ENCODE measurements at places on chromosomes 6 and 20.

DNA sequence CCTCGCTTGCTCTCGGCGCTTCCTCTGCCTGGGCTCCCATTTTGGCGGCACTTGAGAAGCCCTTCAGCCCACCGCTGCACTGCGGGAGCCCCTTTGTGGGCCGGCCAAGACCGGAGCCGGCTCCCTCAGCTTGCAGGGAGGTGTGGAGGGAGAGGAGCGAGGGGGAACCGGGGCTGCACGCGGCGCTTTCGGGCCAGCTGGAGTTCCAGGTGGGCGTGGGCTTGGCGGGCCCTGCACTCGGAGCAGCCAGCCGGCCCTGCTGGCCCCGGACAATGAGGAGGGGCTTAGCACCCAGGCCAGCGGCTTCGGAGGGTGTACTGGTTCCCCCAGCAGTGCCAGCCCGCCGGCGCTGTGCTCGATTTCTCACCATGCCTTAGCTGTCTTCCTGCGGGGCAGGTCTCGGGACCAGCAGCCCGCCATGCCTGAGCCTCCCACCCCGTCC is 10.2 kb upstream of the SRPK1 start:
- DNase-seq: no peak

DNA sequence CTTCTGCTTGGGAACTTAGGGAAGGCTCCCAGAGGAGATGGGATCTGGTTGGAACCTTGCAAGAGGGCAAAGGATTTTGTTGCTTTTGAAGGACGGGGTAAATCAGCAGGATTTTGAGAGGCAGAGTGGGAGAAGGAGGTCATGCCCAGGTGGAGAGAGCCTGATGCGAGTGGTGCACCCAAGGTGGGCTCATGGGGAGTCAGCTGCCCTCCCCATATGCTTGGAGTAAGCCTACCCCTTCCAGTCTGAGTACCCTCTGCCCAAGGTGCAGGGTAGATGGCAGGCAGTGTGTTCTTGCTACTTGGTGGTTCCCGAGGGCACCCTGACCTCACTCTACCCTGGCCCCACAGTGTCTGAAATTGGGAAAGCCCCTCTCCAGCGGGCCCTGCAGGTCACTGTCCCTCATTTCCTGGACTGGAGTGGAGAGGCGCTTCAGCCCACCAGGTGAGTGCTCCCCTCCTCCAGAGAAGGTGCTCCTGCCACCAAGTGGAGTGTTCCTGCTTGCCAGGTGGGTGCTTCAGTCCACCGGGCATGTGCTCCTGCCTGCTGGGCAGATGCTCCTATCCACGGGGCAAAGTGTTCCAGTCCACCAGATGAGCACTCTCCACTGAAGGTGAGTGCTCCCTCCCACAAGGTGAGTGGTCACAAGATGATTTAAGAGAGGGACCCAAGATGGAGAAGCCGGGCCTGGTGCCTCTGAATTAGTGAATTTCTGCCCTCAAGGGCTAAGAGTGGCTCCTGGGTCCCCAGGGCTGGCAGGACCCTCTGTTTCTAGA is 3.4 kb downstream of the BPIFB2 start:
- DNase-seq: no peak

DNA sequence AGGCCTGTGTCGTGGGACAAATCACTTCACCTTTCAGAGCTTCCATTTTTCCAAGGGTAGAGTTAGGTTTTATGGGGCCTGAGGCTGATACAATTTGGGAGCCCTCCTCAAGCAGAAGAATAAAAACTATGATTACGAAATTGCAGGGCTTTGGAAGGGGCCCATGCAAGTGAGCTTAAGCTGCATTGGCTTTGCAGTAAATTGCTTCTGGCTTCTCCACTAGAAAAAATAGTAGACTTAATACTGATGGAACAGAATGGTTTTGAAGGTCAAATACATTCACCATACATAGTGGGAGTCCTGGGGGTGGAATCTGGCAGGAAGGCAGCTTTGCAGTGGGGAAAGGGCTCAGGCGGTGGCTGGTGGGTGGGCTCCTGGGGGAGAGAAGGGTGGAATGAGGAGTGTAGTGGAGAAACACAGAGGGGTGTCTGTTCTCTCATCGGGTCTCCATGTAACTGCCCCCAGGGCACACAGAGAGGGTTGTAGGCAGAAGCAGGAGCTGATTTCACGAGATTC is 55.9 kb upstream of the RNF24 start:
- DNase-seq: no peak

DNA sequence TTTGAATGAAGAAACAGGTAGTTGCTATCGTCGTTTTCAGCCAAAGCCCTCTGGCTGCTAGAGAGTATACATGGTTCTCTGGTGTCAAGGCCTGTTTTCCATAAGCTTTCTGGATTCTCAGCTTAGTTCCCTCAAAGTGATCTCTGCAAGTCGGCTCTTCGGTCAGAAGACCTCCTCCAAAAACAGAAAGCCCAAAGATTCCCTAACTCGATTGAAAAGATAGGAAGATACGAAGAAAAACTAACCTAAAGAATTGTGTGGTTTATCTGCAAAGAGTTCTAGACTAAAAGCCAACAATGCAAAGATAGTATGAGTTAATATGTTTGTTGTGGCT is 545 bp upstream of the ASCC3 start:
- DNase-seq: no peak

- DNase-seq: no peak
Measured at GRCh38 chr6:34142061-34142998, 3.6 kb downstream of the GRM4 start.
